ENCODE measurements at places on chromosomes 16 and 17.
A peak's percentile ranks its signal among the peaks of the same experiment; 100 is the strongest.

DNA sequence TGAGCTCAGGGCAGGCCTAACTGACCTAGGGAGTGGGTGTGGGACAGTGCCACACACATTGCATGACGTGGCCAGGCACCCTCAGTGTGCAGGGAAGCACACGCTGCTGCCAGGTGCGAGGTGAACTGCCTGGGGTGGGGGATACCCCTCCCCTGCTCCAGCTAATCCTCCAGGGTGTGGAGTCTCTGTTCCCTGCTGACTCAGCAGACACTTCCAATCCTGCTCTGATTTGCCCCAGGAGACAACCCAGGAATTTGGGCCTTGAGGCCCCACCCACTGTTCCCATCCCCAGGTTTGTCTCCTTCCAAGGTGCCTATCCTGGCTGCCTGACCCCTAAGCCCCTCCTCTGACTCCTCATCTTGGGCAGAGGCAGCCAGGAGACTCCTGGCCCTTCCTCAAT lies 10.7 kb downstream of the DLX3 start:
- DNase-seq, result no peak

DNA sequence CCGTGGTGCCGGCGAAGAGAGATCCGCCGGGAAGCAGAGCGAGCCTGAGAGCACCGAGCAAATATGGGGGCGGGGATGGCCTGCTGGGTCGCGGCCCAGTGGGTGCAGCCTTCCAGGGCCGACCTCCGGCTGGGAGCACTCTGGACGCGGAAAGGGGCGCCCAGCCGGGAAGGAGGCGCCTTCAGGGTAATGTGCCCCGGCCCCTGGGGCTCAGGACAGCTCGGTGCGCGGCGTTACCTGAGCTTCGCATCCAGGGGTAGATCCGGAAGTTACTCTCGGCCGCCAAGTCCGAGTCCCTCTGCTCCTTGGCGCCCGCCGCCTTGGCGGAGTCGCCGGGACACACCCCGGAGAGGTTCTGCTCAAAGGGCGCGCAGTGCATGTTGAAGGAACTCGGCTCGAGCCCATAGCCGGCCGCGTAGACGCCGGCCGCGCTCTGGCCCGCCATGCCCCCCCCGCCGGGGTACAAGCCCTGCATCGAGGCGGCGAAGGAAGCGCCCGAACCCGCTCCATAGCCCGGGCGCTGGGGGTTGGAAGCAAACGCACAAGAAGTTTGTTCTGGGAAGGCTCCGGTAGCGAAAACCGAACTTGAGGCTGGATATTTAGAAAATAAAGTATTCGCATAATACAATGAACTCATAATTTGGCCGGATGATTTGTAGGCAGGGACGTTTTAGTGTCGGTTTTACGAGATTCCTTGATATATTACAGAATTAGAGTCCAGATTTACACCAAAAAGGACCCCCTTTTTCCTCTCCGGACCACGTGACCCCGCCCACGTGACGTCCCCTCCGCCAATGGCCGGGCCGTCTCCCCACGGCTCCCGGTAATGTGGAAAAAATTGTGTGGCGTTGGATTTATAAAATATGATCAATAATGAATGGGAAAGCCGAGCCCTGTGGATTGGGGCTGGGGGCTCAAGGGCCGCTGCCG lies at the start of gene HOXB7:
Gene HOXB7 (minus strand): TSS at position 736 of the 930 bp plus-strand sequence. CDS start 99 bp downstream, at position 637.
- DNase-seq, result no peak

DNA sequence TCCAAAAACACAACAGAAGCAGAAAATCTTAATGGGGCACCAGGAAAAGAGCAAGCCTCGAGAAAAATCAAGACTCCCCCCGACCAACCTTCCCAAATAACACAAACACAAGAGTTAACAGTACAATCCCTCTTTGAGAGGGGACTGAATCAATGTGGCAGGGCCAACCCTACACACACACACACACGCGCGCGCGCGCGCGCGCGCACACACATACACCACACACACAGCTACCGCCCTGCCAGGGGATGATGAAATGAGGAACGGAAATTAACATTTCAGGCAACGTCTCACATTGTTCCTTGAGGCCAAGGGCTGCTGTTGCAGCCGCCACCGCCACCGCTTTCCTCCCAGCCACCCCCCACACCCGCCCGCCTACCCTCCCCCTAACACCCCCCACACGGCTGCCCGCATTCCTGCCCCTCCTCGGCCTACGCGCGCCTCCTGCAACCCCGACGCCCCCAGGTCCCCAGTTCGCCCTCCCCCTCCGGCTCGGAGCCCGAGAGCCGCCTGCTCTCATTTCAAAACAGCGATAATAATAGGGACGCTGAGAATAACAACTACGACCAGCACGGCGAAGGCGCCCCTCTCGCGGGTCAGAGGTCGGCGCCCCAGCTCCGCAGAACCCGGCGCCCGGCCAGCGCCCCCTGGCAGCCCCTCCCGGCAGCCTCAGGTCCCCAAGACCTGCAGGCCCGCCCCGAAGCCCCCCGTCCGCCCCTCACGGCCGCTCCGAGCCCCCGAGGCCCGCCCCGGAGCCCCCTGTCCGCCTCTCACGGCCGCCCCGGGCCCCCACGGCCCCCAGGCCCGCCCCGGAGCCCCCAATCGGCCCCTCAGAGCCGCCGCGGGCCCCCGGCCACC lies 1.1 kb downstream of the ANKRD11 start:
- DNase-seq, result peak; percentile 62

DNA sequence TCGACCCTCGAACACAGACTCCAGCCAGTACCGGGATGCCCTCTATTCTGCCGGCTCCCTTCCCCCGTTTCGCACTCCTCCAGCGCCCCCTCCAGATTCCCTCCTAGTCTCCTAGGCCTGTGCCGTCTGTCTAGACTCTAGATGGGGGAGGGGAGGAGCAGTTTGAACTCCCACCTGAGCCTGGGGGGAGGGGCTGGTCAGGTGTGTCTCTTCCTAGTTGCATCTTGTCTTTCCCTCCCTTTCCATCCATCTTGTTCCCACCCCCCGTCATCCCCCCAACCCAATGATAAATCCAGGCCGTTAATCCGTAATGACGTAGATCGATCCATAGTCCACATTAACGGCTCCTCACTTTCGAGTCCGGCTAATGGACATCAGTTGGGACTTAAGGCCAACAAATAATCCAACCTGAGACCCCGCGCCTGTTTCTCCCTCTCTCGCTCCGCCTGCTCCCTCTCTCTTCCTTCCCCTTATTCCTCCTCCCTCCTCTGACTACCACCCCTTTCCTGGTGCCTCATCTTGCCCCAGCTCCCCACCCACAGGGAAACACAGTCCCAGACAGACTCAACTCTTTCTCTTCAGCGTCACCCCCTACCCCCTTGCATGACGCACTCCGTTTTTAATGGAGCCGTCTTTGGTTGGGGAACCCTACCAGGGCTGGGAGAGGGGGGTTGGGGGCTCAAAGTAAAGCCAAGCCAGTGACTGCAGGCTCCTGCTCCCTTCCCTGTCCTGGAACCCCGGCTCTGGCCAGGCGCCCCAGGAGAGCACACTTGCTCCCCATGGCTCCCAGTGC lies 3.4 kb upstream of the HOXB5 start:
- no peak for DNase-seq

DNA sequence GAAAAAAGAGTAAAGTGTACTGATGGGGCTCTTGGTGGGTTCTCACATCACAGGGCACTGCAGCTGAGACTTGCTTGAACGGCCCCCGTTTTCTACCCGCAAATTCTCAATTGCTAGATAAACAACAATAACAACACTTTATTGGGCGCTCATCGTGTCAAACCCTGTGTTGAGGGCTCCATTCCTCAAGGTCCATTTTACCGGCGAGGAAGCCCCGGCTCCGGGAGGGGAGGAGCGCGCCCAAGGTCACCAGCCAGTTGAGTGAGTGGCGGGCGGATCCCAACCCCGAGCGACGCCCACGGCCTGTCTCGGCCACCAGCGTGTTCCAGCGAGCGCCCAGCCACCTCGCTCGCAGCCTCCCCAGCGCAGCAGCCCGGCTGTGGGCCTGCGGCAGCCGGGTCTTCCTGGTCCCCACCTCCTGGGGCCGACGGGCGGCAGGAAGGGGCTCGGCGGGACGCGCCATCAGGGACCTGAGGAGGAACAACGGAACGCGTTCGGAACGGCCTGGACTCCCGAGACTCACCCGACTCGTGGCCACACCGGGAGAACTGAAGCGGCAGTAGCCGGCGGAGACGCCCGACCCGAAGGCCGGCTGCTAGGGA lies 373 bp downstream of the CMC2 start:
- DNase-seq, result peak; percentile 57
